Breast epithelium (tissue), 4 donors: ENCODE measurements at places on chromosomes 1 and 21. TPM values are rescaled to one million over a fixed set of nuclear protein-coding genes. Genes with fewer than 3 reads are reported as not detected.

Gene OR2T29
- total RNA-seq = not detected

Gene UTS2
- total RNA-seq = not detected

Gene EDARADD
- 27.1 TPM for total RNA-seq

Gene F11R
- 48.8 TPM for total RNA-seq

Gene PLA2G2D
- not detected for total RNA-seq

Gene UMODL1
- total RNA-seq = not detected
